ENCODE measurements at places on chromosomes 3 and 15.

GRCh38 chr15:28944286-28944685 lies 58.5 kb downstream of the APBA2 start:
- DNase-seq = no peak

GRCh38 chr3:155496206-155496605 lies 202.7 kb upstream of the STRIT1 start:
- no peak for DNase-seq

DNA sequence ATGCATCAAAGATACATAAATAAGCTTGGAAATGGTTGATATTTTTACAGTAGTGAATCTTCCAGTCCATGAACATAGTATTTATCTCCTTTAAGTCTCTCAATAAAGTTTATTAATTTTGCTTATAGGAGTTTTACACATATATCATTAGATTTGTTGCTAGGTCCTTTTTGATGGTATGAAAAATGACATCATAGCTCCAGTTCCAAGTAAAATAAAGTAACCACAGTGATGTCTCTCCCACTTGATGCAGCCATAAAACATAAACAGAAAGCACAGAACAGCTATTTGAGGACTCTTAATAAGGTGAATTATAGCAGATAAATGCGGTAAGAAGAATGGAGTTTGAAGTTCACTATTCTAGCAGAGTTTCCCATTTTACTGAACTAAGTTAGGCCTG lies 20.8 kb downstream of the DMXL2 start:
- DNase-seq = no peak

GRCh38 chr3:58167431-58168351 lies 43.1 kb downstream of the DNASE1L3 start:
- peak; percentile 60 for DNase-seq

GRCh38 chr3:58333206-58334012 lies 717 bp downstream of the PXK start:
- DNase-seq = peak; percentile 19

DNA sequence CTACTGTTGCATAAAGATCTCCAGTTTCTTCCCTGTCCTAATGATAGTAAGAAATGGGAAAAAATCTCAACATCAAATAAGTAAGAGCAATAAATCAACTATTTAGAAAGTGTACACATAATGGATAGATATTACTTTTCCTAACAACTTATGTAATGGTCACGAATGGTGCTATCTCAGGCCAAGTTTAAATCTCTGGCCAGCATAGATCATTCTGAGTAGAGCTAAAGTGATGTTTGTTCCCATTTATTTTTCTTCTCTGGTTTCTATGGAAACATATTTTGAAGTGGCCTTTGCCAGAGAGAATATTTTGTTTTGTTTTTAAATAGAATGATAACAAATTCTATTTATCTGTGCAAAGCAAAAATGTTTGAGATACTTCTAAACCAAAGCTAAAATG lies 249.7 kb upstream of the TTC14 start:
- no peak for DNase-seq

DNA sequence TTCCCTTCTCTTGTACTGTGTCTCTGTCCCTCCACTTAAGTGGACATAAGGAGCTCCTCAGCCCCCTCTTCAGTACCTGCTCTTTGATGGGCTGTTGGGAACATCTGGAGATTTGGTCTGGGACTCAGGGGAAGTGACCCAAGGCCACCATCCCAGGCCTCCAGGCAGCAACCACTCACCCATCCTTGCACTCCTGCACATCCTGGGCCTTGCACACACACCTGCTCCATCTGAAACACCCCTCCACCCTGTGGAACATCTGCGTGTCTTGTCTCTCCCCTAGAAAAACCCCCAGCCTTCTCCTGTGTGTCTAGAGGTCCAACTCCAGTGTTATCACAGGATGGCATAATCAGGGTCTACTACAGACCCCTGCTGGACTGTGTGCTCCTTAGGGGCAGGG lies 74.3 kb downstream of the ABTB1 start:
- DNase-seq = no peak

GRCh38 chr3:108271626-108272025 lies 24.7 kb upstream of the HHLA2 start:
- DNase-seq = no peak

- no peak for DNase-seq
Observed at GRCh38 chr3:99472385-99472784, 166.0 kb upstream of the COL8A1 start.

- no peak for DNase-seq
Observed at GRCh38 chr15:63308491-63308890, 31.1 kb downstream of the APH1B start.

- no peak for DNase-seq
Observed at GRCh38 chr3:32303399-32303747, 64.9 kb downstream of the CMTM8 start.

DNA sequence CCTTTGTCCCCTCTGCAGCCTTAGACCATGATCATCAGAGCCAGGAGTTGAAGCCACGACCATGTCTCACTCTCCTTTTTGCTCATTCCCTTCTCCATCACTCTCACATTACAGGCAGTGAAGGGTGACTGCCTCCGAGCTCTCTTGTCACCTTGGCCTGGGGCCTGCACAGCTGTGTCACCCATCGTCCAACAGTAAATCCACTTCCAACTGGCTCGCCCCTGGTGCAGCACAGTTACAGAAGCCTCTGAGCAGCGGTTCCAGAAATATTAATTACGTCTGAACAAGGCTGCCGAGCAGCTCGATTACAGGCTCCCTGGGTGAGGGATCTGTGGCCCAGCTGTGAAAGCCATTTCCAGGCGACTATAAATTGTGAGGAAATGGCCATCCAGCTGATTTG lies 528.2 kb downstream of the NR2F2 start:
- DNase-seq = no peak

GRCh38 chr3:150454085-150454484 lies 46.0 kb downstream of the TSC22D2 start:
- no peak for DNase-seq

- no peak for DNase-seq
Observed at GRCh38 chr3:190721330-190721729, 141.2 kb downstream of the GMNC start.

- no peak for DNase-seq
Observed at GRCh38 chr3:161600173-161600572, 103.6 kb downstream of the OTOL1 start.

- DNase-seq = no peak
Observed at GRCh38 chr3:181998828-181999227, 287.1 kb downstream of the SOX2 start.

GRCh38 chr3:4224331-4224730 lies 78.8 kb upstream of the SETMAR start:
- no peak for DNase-seq

GRCh38 chr3:59771768-59772181 lies 722.0 kb upstream of the CFAP20DC start:
- DNase-seq = peak; percentile 86

GRCh38 chr3:62562017-62562416 lies 188.7 kb upstream of the FEZF2 start:
- peak; percentile 88 for DNase-seq

DNA sequence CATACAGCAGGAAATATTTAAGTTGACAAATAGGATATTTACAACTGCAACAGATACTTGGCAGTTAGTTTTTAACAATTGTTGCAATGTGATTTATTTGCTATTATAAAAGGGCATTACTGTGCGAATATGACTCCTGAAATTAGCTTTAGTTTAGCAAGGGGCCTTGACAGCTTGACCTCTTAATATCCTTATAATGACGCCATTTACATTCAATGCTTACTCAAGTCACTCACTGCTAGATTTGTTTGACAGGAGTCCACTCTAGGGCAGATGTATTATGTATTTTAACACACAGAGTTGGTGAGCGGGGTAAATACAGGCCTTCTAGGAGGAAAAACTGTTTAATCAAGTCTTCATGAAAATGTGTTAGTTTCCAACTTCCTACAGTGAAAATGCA lies 58.1 kb upstream of the C15orf61 start:
- no peak for DNase-seq

GRCh38 chr15:34941831-34942230 lies 27.7 kb downstream of the AQR start:
- DNase-seq = no peak

DNA sequence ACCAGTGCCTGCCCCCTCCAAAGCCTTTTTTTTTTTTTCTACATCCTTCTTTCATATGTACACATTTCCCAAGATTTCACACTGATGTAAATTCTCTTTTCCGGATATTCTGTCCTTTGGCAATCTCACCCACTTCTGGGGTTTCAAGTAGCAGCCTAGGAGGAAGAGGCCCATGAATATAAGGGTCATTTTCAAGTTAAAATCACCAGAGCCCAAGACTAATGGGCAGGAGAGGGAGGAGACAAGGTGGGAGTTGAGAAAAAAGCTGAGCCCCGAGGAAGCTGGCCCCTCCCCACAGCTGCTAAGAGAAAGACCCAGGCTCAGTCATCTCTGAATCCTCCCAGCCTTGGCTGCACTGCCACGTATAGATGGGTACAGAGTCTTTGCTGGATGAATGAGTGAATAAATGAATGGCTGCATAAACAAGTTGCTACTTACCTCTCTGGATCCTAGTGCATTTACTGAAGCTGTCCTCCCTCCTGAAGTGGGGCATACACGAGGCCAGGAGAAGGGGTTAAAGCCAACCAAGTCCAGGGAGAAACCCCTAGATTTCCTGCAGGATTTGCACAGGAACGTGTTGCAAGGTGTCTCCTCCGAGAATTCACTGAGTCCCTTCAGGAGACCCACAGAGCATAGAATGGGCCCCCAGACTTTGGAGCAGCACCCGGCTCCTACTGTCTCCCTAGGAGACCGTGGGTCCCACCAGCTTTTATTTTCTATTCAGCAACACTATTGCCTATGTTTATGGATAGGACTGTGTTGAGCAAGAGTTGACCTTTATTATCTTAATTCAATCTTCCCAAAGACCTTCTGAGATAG lies 100.8 kb upstream of the LIPC start:
- no peak for DNase-seq

- DNase-seq = no peak
Observed at GRCh38 chr15:101122806-101123205, 129.0 kb downstream of the CHSY1 start.

GRCh38 chr3:188150982-188151381 lies 3.0 kb upstream of the LPP start:
- no peak for DNase-seq

DNA sequence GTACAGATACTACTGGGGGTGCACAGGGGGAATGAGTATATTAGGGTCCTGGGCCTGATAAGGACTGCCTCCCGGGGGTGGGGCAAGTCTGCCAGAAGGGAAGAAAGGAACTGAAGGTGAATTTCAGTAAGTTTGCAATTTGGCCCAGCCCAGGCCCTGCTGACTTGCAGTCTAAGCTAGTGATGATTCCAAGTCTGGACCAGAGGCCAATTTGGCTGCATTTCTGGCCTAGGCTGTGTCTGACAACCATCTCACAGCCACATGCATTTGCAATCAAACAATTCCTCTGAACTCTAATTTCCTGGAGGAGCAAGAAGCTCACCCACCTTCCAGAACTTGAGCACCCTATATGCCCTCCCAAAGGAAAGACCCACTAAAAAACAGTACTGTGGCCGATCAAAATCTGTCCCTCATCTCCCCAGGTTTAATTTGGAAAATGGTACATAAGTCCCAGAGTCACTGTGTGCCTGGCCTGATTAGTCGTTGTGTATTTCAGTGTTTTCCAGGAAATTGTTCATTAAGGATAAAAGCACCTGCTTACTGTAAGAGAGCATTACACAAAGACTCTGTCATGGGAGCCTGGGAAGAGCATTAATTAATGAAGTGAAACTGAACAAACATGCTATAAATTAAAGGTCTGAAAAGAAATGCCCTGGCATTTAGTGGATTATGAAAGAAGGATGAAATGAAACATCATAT lies 114.5 kb downstream of the MEGF11 start:
- DNase-seq = no peak

GRCh38 chr3:23706111-23706510 lies 99.6 kb upstream of the UBE2E1 start:
- no peak for DNase-seq

DNA sequence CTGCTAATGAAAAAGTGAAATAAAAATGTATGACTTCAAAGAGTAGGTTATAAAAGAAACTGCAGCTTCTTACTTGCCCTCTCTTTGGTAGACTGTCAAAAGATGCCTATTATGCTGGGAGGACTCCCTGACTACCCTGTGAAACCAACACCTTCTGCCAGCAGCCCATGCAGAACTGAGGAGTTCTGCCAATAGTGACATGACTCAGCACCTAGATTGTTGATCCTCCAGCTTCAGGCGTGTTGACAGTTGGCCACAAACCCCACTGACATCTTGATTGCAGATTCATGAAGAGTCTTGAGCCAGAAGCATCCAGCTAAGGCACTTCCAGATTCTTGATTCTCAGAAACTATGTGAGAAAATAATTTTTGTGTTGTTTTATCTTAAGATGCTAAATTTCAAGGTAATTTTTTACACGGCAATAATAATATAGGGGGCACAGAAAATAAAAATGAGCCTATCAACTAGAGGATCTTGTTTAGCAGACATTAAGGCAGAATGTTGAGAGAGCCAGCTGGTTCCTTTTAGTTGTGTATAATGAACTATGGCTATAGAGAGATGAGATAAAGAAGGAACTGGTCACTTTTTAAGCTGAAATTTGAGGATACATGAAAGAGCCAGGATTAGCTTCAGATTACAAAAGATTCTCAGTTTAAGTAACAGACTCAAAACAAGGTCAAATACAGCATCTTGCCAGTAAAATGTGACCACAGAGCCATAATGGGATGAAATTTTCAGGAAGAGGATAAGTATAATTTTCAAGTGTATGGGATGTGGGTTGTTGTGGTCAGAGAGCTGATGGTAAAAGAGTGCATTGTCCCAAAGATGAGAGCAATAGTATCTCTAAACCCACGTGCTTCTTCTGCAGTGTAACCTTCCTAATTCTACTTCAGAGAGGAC lies 588.7 kb upstream of the CBLB start:
- peak; percentile 94 for DNase-seq

DNA sequence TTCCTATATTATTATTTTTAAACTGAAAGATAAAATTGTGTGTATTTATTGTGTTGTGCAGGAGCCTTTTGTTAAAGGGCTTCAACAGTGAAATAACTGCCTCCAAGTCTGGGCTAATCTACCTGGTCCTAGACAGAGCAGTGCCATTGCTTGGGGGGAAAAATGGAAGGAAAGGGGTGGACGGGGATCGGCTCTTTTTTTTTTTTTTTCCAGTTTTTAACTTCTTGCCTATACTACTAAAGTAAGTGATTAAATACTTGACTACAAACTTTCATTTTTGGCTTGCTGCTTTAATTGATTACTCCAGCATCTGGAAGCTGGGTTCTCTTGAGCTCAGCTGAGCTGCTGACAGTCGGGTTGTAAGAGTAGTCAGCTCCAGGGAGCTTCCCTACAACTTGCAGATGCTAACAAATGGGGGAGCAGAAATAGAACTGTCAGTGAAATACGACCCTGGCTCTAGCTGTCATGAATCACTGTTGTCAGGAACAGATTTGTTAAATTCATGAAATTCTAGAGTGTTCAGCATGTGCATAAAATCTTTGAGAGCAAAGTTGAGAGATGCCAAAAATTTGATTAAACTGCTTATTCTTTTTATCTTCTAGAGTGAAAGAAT lies 276.7 kb downstream of the ROBO1 start:
- DNase-seq = peak; percentile 60

GRCh38 chr3:8565376-8565775 lies 63.8 kb downstream of the LMCD1 start:
- DNase-seq = no peak

Measured in fibroblast of skin of scalp (primary cell).